ENCODE measurements at places on chromosomes 12 and 14.

DNA sequence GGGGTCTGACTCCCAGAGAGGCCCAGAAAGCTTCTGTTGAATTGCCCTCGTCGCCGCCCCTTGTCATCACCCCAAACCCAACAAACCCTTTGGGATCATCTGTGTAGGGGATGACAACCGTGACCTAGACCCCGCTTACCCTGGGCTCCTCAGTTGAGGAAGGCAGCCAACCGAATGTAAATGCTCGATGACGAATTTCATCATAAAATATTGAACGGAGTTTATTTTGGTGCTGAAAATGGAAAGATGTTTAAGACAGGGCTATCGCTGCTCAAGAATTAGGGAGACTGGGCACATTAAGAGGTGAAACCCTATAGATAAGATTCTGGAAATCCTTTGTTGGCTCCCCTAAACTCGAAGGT lies 512 bp downstream of the ACTR10 start:
- DNase-seq = no peak

- DNase-seq = no peak
Observed at GRCh38 chr14:101458741-101459550, 102.3 kb upstream of the DIO3 start.

DNA sequence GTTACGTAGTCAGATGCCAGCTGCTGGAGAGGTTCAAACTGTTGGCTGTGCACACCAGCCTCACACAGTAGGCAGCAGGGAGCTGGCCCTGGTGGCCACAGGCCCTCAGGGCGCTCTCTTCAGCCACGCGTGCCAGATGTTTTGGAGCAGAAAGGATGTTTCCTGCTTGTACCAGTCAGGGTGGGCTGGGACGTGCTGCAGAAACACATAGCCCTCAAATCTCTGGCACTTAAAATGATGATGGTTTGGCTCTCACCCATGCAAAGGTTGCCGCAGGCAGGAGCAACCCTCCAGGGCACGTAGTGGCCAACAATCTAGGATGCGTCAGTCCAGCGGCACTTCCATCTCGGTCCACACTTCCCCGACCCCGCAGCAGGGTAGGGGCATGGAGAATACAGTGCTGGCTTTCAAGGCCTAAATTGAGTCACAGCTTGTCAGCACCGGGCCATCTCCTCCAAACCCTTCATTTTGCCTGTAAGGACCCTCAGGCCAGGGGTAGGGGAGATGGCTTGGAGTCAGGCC lies 1.7 kb upstream of the FAM181A start:
- no peak for DNase-seq

DNA sequence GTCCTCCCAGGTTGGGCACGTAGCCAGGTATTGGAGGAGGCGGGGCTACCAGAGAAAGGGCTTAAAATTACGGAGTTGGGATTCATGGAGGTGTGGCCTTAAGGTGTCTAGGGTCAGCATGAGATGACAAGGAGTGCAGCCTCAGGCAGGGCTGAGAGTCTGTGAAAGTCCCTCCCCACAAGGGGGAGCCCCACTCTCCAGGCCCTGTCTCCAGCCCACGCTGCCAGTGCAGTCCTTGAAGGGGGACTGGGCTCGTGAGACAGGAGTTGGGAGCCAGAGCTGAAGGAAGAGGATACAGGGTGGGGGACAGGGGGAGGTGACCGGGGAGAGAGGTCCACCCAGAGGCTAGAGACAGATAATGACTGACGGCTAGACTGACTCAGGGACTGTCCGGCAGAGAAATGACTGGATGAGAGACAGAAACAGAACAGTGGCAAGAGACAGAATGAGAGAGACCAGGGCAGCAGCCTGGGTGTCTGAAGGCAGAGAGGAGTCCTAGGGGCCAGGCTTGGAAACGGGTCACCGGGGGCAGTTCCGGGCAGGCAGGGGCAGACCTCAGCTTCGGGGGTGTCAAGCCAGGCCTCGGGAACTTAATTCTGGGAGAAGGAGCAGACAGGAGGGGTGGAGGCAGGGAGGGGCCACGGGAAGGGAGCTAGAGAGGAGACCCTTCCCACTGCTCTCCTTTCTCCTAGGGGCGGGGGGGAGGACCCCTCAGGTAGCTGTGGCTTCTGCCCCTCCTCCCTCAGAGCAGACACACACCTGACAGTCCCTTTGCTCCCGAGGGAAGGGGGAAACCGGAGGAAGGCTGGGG lies 970 bp downstream of the CDH24 start:
- no peak for DNase-seq

GRCh38 chr14:78950649-78951048 lies 780.5 kb downstream of the NRXN3 start:
- no peak for DNase-seq

DNA sequence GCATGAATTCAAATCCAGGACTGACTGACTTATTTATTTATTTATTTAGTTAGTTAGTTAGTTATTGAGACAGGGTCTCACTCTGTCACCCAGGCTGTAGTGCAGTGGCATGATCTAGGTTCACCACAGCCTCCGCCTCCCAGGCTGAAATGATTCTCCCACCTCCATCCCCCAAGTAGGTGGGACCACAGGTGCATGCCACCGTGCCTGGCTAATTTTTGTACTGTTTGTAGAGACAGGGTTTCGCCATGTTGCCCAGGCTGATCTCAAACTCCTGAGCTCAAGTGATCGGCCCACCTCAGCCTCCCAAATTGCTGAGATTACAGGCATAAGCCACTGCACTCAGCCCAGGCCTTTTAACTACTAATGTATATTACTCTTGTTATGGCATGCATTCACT lies 36.0 kb downstream of the BTG1 start:
- no peak for DNase-seq

DNA sequence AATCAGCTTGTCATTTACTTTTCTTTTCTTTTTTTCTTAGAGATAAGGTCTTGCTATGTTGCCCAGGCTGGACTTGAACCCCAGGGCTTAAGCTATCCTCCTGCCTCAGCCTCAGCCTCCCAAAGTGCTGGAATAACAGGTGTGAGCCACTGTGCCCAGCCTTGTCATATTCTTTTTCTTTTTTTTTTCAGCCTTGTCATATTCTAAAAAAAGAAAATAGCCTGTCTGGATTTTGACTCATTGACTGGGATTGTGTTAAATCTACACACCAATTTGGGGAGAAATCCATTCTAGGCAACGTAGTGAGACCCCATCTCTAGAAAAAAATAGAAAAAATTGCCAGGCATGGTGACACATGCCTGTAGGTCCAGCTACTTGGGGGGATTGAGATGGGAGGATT lies 24.1 kb downstream of the ATP5MC2 start:
- DNase-seq = no peak

Measured in HS-5 (cell line).